ENCODE measurements at places on chromosomes 11 and 22.

DNA sequence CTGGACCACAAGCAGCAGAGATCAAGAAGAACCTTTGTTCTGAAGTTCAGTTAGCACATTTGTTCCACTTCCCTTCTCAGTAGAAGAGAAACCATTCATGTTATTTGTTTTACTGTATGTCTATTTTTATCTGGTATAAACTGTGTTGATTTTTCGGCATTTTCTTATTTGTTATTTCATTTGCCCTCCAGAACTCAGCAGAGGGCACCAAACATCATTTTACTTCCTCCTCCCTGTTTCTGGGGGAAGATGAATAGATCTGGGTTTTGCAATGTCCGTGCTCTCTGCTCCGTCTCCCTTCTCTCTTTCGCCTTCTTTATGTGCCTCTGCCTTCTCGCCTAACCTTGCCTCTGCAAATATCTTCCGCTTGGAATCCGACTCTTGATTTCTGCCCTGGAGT is 366.9 kb downstream of the NTM start:
- DNase-seq: peak; percentile 24

DNA sequence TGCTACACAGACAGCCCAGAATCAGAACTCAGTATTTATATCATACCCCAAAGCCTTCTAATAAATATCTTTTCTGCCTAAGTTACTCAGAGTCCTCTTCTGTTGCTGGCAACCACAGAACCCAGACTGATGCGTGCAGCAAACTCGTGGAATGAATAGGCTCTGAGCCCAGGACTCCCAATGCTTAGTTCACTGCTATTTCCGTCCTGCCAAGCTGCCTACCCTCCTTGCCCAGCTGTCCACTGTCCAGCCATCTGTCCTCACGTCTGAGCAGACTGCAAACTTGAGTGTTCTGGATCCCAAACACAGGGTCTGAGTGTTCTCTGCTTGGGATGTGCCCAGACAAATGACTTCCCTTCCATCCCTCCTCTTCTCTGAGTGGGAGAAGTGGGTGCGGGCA is 19.4 kb downstream of the PTPN5 start:
- DNase-seq: no peak

- no peak for DNase-seq
Measured at GRCh38 chr11:83493917-83494316, 207.8 kb upstream of the CCDC90B start.

GRCh38 chr22:39917197-39917643 is 16.3 kb downstream of the GRAP2 start:
- DNase-seq: no peak

- DNase-seq: no peak
Measured at GRCh38 chr11:64799623-64800302, 3.3 kb downstream of the MAP4K2 start.

- no peak for DNase-seq
Measured at GRCh38 chr11:64453466-64453865, 94.5 kb downstream of the RPS6KA4 start.

GRCh38 chr11:92917927-92918326 is 51.5 kb upstream of the MTNR1B start:
- no peak for DNase-seq

GRCh38 chr11:23729088-23729487 is 767.8 kb upstream of the LUZP2 start:
- DNase-seq: no peak

DNA sequence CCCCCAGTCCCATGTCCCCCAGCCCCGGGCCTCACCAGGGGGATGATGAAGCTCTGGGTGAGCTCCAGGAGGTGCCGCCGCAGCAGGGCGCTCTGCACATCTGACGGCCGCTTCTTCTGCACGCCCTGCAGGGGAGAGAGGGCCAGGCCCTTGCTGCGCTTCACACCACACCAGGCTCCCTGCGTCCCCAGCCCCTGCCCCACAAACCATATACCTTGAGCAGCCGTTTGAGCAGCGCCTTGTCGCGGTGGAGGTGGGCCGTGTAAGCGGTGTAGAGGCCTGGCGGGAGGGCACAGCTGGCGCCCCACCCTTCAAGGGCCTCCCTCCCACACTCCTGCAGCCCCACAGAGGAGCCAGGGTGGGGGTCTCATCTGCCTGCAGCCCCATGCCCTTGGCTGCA is 6.2 kb upstream of the PLXNB2 start:
- DNase-seq: no peak

- no peak for DNase-seq
Measured at GRCh38 chr11:60064111-60064510, 7.6 kb downstream of the MS4A3 start.

- no peak for DNase-seq
Measured at GRCh38 chr11:116613206-116613875, 159.4 kb downstream of the BUD13 start.

DNA sequence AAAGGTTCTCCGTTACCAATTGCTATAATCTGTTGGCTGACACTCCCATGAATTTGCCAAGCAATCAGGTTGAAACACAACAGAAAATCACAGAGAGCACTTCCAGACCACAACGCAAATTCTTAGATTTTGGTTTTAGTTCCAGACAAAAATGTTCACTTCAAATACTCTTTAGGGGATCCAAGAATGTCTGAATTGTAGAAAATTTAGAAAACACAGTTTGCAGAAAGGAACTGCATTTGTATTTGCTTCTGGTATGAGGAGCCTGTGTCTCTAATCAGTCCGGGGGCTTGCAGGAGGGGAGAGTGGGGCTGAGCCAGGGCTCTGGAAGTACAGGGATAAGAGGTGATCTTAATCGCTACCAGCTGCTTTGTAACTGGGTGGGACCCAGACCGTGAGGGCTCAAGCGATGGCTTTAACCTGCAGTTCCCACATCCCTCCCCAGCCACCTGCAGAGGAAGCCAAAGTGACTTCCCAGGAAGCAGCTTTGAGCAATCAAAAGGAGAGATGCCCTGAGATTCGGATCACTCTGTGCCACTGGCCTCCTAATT is 18.7 kb downstream of the SCUBE2 start:
- DNase-seq: no peak

DNA sequence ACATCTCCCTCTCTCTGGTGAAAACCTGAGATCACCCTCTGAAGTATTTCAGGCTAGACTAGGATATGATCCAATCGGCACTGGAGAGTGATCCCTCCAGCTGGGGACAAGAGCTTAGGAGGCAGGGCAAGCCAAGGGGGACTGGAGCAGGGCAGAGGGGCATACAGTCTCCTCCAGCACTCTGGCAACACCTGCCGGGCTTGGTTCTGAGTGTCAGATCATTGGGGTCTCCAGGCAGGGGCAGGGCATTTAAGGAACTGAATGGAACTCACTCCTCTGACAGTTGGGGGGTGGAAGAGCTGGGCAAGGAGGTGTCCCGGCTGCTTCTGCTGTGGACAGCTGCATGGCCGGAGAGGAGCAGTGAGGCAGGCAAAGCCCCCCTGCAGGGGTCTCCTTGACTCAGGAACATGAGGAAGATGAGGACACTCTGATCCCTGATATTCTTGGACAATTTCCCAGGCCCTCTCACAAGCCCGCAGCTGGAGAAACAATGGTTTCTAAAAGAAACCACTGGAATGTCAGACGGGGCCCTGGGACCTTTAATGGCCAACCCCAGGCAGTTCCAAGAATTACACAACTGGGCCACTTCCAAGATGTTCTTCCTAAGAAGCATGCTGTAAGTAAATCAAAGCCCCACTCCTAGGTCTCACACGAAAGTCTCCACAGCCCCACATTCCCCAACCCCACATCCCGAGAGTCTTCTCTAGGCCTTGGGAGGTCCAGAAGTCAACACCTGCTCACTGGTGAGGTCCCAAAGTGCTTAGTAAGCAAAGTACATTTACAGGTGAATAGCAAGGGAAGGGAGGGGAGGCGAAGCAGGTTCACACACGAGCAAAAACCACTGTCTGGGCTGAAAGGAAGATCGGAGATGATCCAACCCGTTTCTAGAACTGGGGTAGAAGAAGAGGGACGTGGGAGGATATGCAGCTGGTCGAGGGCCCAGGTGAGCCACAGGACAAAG is 1.2 kb upstream of the CCDC86 start:
- DNase-seq: peak; percentile 92

DNA sequence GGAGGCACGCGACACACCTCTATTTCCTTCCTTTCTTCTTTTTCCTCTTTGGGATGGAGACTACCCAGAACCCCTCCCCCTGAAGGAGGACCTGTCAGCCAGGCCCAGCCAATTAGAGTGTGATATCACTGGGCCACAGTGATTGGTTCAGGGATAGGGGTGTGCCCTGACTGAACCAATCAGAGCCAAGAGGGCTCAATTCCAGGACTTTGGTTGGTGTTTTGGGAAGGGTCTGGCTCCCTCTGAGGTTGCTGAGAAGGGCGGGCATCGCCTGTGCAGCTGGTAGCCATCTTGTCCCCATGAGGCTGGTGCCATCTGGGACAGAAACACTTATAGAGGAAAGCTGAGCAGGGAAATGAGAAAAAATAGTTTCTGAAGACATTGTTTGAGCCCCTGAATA is 71.4 kb downstream of the CHST1 start:
- DNase-seq: no peak

DNA sequence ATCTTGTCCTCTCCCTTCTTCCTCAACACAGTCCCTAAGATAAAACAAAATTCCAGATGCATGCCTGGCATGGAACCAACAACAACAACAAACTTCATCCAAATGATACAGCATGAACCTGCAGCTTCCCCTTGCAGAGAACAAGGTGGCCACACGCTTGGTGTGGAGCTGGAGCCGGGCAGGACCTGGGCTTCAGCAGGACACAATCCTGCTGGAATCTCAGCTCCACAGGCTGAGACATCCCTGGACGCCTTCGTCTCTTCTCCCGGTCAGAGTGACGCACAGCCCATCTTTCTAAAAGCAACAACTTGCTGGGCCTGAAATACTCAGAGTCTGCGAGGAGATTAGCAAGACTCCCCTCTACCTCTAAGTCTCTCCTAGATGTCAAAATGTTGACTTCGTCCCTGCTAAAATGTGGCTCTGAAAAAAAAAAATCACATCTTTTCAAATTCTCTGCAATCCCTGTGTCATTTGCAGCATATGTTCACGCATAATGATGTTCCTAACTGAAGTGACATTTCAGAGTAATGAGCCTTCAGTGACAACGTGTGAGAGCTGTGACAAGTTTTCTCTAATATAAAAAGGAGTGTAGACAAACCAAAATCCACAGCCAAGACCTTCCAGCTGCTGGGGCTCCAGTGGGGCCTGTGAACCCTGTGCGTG is 1232.3 kb downstream of the TBC1D22A start:
- DNase-seq: no peak

DNA sequence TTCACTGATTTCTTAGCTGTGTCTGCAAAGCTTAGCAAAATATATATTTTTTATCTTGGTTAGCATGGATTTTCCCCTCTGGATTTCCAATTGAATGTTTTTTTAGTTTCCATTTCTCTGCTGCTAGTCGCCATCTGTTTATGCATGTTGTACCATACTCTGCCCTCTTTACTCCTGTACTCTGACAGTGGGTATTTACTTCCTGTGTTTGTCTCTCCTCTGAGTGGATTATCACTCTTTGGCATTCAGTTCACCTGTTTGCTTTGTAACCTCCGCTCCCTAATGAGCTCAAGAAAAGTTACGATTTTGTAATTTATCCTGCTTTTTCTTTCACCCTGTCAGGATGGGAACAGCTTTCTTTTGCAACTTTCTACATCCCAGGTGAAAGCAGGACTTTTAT is 59.1 kb downstream of the PDHX start:
- DNase-seq: no peak

- no peak for DNase-seq
Measured at GRCh38 chr11:46778416-46778815, 59.4 kb downstream of the F2 start.

DNA sequence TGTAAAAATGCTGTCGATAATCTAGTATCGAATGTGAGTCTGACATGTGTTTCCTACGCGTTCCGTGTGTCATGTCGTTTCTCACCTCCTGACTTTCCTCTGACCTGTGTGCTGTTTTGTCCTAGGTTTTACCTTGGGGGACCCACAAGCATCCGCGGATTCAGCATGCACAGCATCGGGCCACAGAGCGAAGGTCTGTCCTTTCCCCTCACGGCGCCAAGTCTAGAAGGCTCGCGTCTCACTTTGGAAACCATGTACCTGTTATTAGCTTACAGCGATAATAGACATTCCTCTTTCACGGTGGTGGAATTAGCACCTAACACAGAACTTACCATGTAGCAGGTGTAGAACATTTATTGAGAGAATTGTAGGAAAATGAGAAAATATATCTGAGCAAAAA is 28.6 kb downstream of the SAMM50 start:
- DNase-seq: no peak
